Activated CD4-positive, alpha-beta T cell treated with anti-CD3 and anti-CD28 coated beads, Interleukin-2, amount 50 U/mL, for 48 hours (primary cell): ENCODE measurements at places on chromosomes 3 and 15.

- DNase-seq, result no peak
Observed at GRCh38 chr3:16912400-16913263, 27.9 kb downstream of the PLCL2 start.

DNA sequence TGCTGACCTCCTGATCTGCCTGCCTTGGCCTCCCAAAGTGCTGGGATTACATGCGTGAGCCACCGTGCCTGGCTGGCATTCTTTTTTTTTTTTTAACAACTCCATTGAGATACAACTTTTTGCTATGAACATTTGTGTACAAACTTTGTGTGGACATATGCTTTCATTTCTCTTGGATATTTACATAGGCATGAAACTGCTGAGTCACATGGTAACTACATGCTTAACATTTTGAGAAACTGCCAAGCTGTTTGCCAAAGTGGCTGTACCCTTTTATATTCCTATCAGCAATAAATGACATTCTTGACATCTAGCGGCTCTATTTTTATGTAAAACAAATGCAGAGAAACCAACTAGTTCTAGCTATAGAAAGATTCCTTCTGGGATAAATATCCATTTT, 8.7 kb upstream of the YEATS2 start:
- DNase-seq, result no peak

DNA sequence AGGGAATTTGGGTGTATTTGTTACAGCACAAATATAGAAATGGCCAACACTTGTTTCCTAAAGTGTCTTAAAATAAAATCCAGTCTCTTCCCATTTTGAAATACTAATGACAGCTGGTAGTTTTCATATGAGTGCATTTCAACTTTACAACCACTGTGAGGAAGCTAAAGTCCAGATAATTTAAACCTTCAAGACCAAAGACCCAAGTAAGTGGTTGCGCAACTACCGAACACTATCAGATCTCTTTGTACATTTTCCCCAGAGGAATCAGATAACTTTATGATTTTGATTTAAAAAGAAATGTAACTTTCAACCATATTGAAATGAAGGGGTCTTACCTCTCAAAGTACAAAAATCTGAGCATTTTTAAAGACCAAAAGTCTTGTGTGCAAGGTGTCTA, 14.3 kb downstream of the BCL2L10 start:
- DNase-seq, result no peak

- DNase-seq, result no peak
Observed at GRCh38 chr3:192718156-192718555, 9.2 kb downstream of the FGF12 start.

DNA sequence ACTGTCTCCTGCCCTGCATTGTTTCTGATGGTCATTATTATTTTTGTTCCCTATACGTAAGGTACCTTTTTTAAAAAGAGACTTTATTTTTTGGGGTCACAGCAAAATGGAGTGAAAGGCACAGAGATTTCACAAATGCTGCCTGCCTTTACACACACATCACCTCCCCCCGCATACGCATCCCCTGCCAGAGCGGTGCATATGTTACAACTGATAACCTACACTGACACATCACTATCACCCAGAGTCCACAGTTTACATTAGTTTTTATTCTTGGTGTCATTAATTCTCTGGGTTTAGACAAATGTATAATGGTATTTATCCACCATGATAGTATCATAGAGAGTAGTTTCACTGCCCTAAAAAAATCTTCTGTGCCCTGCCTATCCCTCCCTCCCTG, 43.6 kb upstream of the KLF13 start:
- DNase-seq, result no peak

- no peak for DNase-seq
Observed at GRCh38 chr3:32782407-32782806, 35.4 kb upstream of the TRIM71 start.

GRCh38 chr3:197798863-197799262, 7.8 kb downstream of the LRCH3 start:
- DNase-seq, result no peak

DNA sequence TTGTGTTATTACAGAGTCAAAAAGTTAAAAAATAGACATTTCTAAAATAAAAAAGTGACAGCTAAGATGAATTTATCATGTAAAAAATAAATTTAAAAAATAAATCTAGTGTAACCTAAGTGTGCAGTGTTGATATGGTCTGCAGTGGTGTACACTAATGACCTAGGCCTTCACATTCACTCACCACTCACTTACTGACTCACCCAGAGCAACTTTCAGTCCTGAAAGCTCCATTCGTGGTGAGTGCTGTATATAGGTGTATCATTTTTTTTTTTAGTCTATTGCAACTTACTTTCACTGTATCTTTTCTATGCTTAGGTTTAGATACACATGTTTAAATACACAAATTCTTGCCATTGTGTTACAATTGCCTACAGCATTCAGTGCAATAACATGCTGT, 459.4 kb upstream of the ROBO1 start:
- DNase-seq, result no peak
